ENCODE measurements at places on chromosomes 12 and 14. TPM values are rescaled to one million over a fixed set of nuclear protein-coding genes. Genes with fewer than 3 reads are reported as not detected.

Gene PROX2
- total RNA-seq = not detected

Gene ANO6
- 57.1 TPM for total RNA-seq

Gene TAS2R13
- total RNA-seq = 0.46 TPM

GRCh38 chr12:49187184-49187583, 1.7 kb downstream of the TUBA1A start:
- H3K27ac ChIP-seq = no peak overlapping the region
- H3K4me1 ChIP-seq = no peaks in the 10 kb centered on the region
- H3K4me3 ChIP-seq = no peak overlapping the region
- H3K27me3 ChIP-seq = peaks cover 13% of the 10 kb centered on the region
- no peaks in the 10 kb centered on the region for H3K36me3 ChIP-seq

GRCh38 chr12:115232455-115233156, 548.6 kb upstream of the TBX3 start:
- H3K36me3 ChIP-seq = no peaks in the 10 kb centered on the region
- H3K27me3 ChIP-seq = no peaks in the 10 kb centered on the region
- no peak overlapping the region for H3K27ac ChIP-seq
- no peak overlapping the region for H3K4me3 ChIP-seq
- no peak for DNase-seq

- no peak for DNase-seq
- H3K4me1 ChIP-seq = peaks cover 74% of the 10 kb centered on the region
- H3K27me3 ChIP-seq = no peaks in the 10 kb centered on the region
- H3K36me3 ChIP-seq = no peaks in the 10 kb centered on the region
Measured at GRCh38 chr12:57452181-57452936, 2.7 kb upstream of the INHBE start.

DNA sequence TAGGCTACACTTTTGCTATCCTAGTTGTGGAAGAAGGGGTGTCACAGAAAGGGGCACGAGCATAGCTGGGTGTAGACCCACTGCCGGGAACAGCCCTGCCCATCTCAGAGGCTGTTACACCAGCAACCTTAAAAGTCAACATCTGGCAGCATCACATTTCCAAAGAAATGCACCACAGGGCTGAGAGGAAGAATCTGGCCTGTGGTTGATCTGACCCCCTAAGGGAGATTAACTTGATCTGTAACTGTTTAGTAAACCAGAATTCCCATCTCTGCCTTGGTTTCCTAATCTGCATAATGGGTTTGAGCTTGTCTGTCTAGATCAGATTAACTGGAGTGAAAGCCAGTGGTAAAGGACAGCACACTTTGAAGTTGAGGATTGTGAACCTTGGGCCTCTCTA, 1.3 kb downstream of the LRP1-AS start:
- H3K4me1 ChIP-seq = peaks cover 90% of the 10 kb centered on the region
- peaks cover 32% of the 10 kb centered on the region for H3K36me3 ChIP-seq
- DNase-seq = no peak
- no peaks in the 10 kb centered on the region for H3K27me3 ChIP-seq

GRCh38 chr12:67939611-67940010, 49.6 kb upstream of the IFNG-AS1 start:
- H3K4me3 ChIP-seq = no peak overlapping the region
- peaks cover 7% of the 10 kb centered on the region for H3K27me3 ChIP-seq
- DNase-seq = no peak
- H3K4me1 ChIP-seq = no peaks in the 10 kb centered on the region
- no peaks in the 10 kb centered on the region for H3K36me3 ChIP-seq
- H3K27ac ChIP-seq = no peak overlapping the region

- no peak for DNase-seq
- no peak overlapping the region for H3K27ac ChIP-seq
- H3K27me3 ChIP-seq = no peaks in the 10 kb centered on the region
Measured at GRCh38 chr14:68513838-68514607, 278.8 kb downstream of the ZFP36L1 start.

DNA sequence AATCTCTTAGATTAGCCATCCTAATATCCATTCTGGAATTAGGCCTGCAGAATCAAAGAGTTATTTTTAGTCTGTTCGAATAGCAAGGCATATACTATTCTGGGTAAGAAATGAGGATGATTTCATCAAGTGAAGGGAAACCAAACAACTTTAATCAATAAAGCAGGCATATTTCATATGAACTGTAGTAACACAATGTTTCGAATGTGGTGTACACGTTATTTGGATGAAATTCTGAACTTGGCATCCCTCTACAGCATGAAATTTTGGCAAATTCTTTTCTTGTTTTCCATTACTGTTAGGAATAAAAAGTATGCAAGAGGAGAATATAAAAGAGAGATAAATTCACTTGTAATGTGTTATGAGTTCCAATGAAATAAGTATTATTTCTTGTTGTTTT, 1233.3 kb upstream of the SEL1L start:
- H3K27ac ChIP-seq = no peak overlapping the region
- no peak for DNase-seq
- H3K27me3 ChIP-seq = no peaks in the 10 kb centered on the region
- H3K4me3 ChIP-seq = no peak overlapping the region

DNA sequence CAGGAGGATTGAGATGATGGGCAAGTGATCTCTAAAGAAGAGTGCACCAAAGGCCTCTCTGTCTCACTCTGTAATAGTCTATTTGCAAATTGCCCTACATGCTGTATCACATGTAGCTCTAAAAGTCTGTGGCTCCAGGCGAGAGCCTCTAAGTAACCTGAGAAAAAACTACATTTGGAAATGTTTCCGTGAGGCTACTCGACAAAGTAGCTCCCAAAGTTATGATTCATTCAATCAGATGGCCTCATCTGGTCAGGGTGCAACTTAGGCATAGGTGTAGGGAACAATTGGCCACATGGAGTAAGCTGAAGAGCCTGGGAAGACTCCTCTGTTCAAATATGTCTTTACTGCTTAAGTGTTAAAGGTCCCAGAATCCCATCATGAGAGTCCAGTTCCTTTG, 155.4 kb upstream of the PLEKHG7 start:
- H3K36me3 ChIP-seq = no peaks in the 10 kb centered on the region
- no peak for DNase-seq
- H3K27me3 ChIP-seq = no peaks in the 10 kb centered on the region
- H3K4me3 ChIP-seq = no peak overlapping the region
- peaks cover 32% of the 10 kb centered on the region for H3K4me1 ChIP-seq

DNA sequence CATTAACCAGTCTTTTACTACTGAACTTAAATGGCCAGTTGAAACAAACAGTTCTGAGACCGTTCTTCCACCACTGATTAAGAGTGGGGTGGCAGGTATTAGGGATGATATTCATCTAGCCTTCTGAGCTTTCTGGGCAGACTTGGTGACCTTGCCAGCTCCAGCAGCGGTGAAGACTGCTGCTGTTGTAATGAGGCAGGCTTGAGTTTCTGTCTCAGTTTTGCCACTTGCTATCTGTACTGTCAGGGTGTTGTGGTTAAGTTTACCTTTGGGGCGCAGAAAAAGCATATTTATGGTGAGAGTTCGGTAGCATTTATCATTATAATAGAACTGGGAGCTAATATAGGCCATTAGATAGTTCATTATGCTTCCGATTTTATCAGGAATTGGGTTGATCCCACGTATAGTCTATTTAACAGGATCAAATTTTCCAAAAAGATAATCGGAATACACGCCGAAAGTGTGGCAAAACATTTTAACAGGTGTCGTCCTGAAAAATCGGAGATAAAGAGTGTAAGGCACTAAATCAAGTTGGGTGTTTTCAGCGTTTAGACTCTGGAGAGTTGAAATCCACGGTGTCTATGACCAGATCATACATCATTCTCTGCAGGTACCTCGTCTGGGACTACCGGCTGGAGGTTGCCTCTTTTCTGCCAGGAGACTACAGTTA, 688 bp upstream of the NECAP1 start:
- no peaks in the 10 kb centered on the region for H3K27me3 ChIP-seq
- no peaks in the 10 kb centered on the region for H3K36me3 ChIP-seq
- H3K4me1 ChIP-seq = peaks cover 29% of the 10 kb centered on the region
- no peak for DNase-seq

DNA sequence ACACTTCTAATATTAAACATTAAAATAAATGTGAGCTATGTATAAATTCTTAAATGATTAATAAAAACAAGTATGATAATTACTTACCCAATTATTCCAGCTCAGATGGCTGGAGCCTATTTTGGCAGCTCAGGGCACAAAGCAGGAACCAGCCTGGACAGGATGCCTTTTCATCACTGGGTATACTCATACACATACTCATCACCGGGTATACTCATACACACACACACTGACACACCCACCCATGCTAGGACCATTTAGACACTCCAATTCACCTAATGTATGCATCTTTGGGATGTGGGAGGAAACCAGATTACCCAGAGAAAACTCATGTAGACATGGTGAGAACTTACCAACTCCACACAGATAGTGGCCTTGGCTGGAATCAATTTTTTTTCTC, 57.9 kb upstream of the CNOT2 start:
- no peaks in the 10 kb centered on the region for H3K4me1 ChIP-seq
- H3K4me3 ChIP-seq = no peak overlapping the region
- H3K27ac ChIP-seq = no peak overlapping the region
- DNase-seq = no peak
- no peaks in the 10 kb centered on the region for H3K27me3 ChIP-seq

Measured in HepG2 (cell line).